ENCODE measurements at places on chromosomes 6 and 20.
A peak's percentile ranks its signal among the peaks of the same experiment; 100 is the strongest.

GRCh38 chr20:56636716-56637115 is 7.6 kb downstream of the TFAP2C start:
- DNase-seq = peak; percentile 58

DNA sequence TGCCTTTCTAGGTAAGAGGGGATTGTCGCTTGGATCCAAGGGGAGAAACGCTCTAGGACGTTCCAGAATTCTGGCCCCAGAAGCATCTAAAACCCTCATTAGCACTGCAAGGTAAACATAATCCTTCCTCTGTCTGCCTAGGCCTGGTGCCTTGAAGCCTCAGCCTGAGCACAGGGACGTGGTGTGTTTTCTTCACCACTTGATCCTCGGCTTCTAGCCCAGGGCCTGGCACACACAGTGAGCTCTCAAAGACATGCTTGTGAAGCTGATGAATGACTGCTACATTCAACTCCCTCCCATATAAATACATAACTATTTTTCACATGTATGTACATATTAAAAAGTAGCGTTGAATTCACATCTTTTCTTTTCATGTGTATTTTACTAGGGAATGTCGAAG is 100.3 kb downstream of the ISM1 start:
- no peak for DNase-seq

DNA sequence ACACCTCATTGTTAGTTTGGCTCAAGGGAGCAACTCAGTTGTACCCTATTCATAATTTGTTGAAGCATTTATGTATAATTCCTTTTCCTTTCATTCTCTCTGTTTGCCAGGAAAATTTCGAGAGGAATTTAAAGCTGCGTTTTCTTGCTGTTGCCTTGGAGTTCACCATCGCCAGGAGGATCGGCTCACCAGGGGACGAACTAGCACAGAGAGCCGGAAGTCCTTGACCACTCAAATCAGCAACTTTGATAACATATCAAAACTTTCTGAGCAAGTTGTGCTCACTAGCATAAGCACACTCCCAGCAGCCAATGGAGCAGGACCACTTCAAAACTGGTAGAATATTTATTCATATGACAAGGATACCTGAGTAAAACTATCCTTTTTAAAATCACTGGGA is 45.2 kb upstream of the GFRAL start:
- no peak for DNase-seq

- DNase-seq = no peak
Measured at GRCh38 chr20:16661756-16662155, 68.1 kb upstream of the SNRPB2 start.

DNA sequence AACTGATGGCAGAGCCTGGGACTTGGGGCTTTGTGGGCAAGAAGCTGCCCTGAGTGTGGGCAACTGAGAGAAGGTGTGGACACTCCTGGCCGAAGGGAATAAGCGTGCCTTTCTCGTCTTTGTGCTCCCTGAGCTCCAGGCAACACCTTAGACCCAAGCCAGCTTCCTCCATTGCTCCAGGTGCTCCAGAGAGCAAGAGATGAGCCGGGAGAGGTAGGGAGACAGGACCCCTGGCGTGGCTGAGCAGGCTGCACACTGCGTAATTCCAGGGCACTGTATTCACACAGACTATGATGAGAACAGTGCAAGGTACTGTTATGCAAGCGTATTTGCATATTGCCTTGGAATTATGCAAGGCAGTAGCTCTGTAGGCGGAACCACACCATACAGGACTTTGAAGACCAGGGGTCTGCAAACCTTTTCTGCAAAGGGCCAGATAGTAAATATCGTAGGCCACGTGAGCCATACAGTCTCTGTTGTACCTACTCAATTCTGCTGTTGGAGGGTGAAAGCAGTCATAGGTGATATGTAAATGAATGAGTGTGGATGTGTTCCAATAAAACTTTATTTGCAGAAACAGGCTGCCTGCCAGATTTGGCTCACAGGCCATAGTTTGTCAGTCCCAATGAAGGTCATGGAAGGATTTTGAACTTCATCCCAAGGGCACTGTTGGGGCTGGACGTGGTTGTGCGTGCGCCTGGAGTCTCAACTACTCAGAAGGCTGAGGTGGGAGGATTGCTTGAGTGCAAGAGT is 42.1 kb upstream of the FAM83D start:
- DNase-seq = no peak

GRCh38 chr20:5714261-5715041 is 35.8 kb upstream of the SHLD1 start:
- no peak for DNase-seq

DNA sequence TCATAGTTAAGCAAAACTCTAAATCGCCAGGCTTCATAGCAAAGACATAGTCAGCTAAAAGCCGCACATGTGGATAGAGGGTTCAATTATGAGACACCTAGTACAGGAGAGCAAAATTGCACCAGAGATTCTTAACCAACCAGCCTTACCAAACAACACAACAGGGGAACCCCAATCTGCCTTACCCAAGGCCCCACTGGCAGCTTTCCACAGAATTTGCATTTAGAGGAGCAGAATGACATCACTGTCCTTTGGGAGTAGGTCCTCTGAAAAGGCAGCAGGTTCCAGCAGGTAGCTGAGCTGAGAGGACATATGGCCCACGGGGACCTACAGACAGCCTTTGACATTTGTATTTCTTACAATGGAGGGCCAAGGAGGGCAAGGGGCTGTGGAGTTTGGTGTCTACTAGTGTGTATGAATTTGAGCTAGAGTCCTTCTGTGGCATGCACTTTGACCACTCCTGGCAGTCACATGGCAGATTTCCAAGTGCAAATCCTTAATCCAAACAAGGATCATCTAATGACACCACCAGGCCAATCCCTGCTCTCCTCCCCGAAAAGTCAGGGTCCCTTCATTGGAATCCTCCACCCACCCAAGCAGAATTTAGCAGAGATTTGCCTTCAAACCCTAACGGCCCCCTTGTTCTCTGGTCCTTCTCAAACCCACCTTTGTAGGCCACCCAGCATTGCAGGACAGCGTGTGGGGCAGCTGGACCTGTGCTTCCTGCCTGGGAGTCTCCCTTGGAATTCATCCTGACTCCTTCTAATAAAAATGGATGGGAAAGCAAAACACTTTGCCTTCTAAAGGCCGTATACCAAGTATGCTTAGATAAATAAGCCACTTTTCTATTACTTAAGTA is 171.2 kb upstream of the SUPT3H start:
- DNase-seq = no peak

GRCh38 chr20:11429889-11430519 is 487.7 kb upstream of the BTBD3 start:
- DNase-seq = no peak
